ENCODE measurements at places on chromosomes 12 and 14.

DNA sequence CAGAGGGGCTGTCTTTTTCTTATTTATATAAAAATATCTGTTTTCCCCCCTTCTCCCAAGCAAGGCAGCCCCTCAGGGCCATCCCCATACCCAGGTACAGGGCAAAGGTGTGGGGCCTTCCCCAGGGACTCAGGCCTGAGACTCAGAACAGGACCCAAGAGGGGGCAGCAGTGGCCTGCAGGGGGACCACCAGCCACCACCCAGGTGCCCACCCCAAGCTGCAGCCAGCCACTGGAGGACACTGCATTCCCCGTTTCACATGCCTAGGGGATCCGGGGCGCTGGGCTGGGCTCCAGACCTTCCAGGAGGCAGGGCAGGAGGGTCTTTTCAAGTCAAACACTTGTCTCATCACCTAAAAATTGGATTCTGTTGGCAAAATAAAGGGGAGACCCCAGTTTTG, 83.3 kb downstream of the SCARB1 start:
- no peak for DNase-seq

- DNase-seq = no peak
Observed at GRCh38 chr14:48582938-48583337, 907.5 kb upstream of the MDGA2 start.

DNA sequence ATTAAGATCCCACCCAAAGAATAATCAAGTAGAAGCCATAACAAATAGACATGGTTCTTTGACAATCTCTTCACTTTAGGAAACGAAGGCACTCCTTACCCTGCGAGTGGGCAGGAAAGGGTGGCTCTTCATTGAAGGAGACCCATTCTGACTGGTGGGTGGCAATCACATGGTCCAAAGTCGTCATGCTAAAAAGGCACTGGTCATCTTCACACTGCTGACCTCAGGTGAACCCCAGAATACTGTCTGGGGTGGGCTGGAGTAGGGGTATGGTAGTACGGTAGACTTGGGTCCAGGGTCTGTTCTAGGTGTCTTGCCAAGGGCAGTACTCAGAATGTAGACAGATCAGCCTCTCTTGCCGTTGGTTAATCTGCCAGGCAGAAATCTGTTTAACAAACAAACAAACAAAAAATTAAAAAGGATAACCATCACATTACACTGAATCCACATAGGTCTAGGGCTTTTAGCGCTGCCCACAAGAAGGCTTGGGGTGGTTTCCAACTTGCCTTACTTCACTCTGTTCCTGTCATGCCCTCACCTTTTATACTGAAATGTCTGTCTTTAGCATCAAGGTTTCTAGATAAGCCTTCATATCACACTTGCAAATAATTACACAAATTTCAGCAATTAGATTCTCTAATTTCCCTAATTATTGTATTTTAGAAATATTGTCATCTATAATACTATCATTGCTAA, 1.8 kb downstream of the STON2 start:
- no peak for DNase-seq

GRCh38 chr14:105161309-105161708, 7.3 kb downstream of the JAG2 start:
- DNase-seq = no peak

DNA sequence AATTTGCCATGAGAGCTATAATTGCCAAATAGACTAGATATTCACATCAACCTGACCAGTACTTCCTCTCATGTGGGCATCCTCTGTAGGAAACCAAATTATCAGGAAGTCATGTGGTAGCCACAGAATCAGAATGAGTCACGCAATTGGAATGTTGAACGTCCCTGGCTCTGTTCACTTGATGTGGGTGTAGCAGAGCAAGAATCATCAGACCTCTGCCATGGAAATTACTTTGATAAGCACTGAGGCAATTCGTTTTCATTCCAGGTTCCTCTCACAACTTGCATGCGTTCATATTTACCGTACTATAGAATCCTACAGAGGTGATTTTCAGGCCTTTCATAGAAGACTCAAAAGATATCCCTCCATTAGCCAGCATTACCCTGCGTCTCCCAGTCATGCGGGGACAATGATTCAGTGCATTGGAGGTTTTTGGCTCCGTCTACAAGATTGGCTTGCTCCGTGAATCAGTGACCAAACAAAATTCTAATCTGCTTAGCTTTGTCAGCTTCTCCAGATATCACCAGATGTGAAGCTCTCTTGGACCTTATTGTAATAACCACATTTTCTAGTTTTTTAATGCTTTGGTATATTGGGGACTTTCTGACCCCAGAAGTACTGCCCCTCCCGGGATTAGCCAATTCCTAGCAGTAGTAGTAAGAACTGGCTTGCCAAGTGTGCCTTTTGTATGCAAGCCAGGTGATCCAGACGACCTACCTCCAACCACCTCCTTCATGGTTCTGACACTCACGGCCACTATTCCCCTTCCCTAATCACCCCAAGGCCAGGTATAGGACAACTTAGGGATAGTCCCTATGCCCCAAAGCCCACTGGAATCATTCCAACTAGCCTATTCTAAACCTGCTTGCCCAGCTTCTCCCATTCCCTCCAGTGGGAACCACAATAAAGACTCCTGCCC, 133.4 kb downstream of the KICS2 start:
- DNase-seq = no peak

DNA sequence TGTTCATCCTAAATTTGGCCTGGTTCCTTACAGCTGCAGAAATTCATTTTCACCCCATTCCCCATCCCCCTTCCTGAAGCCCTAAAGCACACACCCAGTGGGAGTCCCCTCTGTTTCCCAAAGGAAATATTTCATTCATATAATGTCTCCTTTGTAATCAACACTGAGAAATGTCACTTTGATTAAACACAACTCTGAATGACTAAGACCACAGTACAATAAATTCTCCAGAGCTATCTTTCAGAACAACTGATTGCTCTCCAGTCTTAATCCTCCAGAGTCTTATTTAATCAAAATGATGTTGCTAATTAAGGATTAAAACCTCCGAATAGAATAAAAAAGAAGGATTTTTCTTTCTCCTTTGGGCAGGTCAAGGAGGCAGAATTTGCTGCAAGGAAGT, 6.4 kb downstream of the SLC15A5 start:
- DNase-seq = no peak

- no peak for DNase-seq
Observed at GRCh38 chr14:75562089-75562488, 16.3 kb upstream of the FLVCR2 start.

- no peak for DNase-seq
Observed at GRCh38 chr12:124044809-124045321, 71.8 kb downstream of the ZNF664 start.

GRCh38 chr14:49908433-49908782, 15.5 kb downstream of the ARF6 start:
- no peak for DNase-seq

- DNase-seq = no peak
Observed at GRCh38 chr12:21476949-21477348, 24.5 kb downstream of the RECQL start.

DNA sequence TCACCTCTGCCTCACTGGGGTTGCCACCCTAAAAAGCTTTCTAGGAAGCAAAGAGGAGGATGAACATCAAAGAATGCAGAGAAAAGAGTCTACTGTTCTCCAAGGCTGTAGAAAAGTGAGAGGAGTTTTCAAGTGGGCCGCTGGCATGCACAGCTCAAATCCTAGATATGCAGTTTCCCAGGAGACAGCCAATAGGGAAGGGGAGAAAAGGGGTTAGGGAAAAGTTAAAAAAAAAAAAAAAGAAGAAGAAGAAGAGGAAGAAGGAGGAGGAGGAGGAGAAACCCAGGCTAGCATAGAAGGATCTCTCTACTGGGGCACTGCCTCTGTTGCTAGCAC, 682 bp downstream of the BATF start:
- no peak for DNase-seq

GRCh38 chr12:19546027-19546426, 106.7 kb downstream of the AEBP2 start:
- DNase-seq = no peak

- DNase-seq = no peak
Observed at GRCh38 chr14:100538351-100539002, 48.7 kb downstream of the BEGAIN start.

GRCh38 chr14:37890095-37890494, 294.7 kb downstream of the TTC6 start:
- no peak for DNase-seq

DNA sequence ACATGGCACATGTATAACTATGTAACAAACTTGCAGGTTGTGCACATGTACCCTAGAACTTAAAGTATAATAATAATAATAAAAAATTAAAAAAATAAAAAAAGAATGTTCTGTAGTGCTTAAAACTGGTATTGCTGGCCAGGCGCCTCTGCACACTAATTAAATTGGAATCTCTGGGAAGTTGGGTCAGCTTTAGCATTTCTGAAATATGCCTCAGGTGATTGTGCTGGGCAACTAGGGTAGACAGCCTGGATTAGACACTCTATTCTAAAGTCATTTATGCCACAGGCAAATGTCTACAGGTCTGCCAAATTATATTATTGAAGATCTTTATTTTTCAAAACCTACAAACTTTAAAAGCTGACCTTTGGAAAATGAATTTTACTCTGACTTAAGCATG, 55.3 kb downstream of the PPM1H start:
- no peak for DNase-seq

- DNase-seq = no peak
Observed at GRCh38 chr14:96626121-96626768, 124.1 kb downstream of the PAPOLA start.

DNA sequence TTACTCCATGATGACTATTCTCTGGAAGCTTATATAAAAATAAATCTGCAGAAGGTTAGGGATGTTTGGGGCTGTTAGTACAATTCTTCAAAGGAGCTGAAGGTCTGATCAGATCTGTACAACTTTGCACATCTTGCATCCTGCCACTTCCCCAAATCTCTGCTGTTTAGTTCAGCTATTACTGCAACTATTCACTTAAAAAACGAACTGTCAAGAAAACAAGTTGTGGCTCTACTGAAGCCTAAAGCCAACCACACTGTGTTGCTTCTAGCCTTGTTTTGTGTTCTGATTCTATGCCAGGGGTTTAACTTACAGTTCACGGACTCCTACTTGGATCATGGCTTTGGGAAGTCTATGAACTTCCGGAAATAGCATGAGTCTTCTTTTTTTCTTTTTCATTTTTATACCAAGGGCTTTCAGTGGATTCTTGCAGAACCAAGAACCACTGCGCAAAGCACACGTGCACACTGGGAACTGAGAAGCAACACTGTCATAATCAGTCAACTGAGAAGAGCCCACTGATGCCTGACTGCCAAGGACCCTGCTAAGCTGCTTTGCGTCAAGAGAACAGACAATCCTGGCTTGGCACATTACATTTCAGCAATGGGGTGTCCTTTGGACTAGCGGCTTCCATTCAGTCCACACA, 66.3 kb upstream of the EEA1 start:
- no peak for DNase-seq

DNA sequence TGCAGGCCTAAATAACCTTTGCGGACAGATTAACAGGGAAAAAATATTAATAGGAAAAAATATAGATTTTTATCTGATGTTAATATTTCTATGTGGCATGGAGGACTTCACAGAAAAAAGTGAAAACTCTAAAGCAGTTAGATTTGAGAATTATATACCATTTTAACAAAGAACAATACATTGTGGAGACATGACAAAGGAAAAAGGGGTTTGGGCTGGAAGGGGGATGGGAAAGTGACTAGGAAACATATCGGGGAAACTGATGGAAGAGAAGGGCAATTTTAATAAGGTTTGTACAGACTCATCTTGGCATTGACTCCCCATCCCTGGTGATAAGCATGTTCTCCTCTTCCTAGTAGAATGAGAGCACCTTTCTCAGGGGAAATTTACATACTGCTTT, 21.0 kb upstream of the GPRC5D start:
- no peak for DNase-seq

DNA sequence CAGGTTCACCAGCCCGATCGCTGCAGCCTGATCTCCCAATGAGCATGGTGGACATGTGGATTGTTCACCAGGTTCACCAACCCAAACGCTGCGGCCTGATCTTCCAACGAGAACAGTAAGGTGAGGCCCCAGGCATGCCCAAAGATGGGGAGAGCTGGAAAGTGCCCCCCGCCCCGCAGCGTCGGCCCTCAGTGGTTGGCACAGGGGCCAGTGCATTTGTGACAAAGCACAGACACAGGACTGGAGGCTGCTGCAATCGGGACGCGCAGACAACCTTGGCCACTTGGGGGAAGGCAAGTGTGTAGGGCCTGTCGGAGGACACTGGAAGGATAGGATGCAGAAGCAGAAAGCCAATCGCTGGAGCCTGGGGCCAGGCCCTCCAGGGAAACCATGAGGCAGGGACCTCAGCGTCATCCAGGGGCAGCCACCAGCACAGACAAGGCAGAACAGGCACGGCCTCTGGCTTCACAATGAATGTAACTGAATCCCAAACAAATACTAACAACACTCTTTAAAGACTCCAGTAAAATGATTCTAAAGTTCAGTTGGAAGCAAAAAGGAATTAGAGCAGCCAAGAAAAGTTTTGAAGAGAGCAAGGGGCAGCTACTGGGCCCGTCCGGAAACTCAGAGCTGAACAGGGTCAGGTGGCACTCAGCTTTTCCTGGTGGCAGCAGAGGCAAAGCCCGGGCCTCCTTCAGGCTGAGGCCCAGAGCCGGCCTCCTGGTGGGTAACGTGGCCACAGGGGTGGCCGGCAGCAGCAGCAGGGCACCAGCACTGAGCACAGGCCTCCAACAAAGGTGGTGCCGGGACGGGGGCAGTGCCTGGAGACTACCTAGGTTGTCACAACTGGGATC, 13.3 kb downstream of the BRF1 start:
- no peak for DNase-seq

DNA sequence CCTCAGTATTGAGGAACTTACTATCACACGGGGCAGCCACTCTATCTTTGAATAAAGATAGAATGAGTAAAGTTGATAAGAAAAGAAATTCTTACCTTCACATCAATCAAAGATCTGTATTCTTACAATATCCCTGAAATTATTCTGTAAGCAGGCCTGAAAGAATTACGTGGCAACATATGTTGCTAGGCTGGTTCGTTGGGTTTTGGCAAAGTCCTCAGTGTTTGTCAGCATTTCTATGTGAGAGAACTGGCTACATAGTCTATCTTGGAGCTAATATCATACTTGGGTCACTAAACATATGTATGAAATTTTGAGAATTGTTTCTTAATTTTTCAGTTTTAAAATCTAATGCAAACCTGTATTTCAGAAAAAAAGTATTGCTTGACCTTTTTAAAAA, 412.2 kb upstream of the GARIN6 start:
- DNase-seq = no peak

DNA sequence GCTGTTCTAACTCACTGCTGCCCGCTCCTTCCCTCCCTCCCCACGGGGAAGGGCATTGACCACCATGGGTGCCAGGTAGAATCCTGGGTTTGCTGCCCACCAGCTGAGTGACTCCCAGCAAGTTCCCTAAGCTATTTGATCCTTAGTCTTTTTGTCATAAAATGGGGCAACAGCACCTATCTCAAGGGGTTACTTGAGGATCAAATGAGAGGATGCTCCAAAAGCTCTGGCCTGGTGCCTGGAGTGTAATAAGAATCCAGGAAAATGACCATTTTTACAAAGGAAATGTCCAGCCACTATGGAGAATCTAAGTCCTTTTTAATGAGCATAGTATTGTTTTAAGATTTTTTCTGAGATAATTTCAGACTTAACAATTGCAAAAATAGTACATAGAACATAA, 61.4 kb upstream of the CMKLR1 start:
- DNase-seq = no peak
